ENCODE measurements at places on chromosomes 12 and 14. TPM values are rescaled to one million over a fixed set of nuclear protein-coding genes. Genes with fewer than 3 reads are reported as not detected.

SLC16A7 gene
- polyA plus RNA-seq, result 4.2 TPM

GRCh38 chr14:68248481-68249255, 429.1 kb downstream of the RAD51B start:
- DNase-seq, result peak; percentile 82

- DNase-seq, result no peak
Observed at GRCh38 chr12:68591734-68592418, 18.8 kb upstream of the RAP1B start.

DNA sequence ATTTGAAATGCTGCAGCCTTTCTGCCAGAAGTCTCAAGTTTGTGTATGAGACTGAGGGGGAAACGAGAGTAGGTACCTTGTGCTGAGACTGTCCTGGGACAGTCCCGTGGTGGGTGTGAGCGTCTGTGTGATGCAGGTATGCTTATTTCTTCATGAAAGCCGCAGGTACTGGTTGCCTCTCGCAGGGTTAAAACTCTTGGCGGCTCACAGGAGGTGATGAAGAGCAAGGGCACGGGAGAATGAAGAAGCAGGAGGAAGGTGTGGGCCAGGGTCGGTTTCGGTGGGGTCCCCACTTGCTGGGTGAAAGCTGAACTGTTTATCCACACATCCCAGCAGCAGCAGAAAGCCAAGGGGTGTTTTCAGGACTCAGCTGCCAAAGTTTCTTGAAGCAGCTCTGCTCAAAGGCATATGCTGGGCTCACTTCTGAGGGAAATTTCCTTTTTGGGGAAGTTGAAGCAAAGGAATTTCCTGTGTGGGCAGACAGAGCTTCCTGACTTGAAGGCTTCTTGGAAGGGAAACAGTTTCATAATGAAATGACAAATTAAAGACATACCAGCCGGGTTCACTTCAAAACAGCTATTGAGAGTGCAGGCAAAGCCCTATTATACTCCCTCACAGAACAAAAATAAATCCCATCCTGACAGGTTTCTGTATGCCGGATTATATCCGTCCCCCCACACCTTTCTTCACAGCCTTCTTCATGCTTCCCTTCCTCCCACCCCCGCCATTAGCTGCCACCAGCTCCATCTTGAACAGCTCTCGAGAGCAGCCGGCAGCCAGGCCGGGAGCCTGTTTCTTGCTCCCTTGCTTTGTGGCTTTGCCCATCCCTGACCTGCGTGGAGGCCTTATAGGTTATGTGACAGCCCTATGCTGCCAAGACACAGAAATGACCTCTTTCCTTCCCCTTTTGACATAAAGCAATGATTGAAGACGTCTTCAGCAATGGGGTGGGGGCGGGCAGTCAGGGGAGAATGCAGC, 116.6 kb downstream of the ETV6 start:
- peak; percentile 79 for DNase-seq

DNA sequence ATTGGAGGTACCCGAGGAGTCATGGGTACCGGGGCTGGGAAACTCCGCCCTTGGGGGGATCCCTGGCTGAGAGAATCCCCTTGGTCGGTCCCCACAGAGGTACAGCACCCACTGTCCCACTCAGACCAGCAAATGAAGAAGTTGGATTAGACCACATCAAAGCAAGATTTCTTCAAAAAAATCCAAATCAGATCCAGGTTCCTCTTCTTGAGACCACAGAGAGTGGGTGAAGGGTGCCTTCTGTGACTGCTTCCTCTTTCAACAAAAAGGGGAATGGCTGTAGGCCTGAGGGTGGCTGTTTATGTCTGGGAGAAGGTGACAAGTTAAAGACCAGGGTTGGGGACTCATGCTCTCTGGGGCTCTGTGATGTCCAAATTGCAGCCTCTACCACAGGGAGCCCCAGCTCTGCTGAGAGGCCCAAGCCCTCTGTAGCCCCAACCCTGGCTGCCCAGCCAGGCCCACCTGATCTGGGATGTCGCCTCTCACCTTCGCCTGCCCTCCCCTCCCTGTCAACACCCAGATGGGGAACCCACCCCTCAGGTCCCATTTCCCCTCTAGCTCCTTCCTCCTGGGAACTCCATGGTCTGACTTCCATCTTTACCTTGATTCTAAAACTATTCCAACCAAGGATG, 50.9 kb downstream of the ZFP36L1 start:
- DNase-seq, result no peak

DUSP16 gene
- 34.6 TPM for polyA plus RNA-seq

GRCh38 chr14:63406333-63406732, 87.6 kb upstream of the GPHB5 start:
- DNase-seq, result no peak

GRCh38 chr12:92398565-92399309, 253.1 kb upstream of the BTG1 start:
- DNase-seq, result no peak

RASAL1 gene
- 0.18 TPM for polyA plus RNA-seq

DNA sequence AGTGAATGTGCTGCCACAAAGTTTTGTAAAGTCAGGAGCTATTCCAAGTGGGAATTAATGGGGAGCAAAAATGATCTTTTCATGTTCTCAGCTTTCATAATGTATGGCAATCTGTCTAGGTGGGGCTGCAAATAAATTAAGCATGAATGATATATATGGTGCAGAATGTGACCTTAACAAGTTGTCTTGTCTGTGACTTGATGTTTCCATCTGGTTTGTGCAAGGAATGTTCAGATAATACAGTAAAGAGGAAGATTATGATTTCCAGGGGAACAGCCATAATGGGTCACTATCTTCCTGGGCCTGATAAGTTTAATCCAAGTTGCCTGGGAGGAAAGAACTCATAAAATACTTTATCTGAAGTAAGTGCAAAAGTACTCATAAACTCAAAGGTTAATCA, 1815.8 kb upstream of the FLRT2 start:
- no peak for DNase-seq

DNA sequence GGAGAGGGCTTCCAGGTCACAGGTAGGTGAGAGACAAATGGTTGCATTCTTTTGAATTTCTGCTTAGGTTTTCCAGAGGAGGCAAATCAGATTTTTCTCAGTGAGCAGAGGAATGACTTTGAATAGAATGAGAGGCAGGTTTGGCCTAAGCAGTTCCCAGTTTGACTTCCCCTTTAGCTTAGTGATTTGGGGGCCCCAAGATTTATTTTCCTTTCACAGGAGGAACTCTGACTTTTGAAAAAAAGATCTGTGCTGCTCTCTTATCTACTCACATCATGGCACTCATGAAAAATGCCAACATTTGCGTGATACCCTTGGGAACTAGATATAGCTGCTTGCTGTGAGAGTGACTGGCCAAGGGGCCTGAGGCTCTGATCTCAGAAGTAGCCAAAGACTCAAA, 58.0 kb upstream of the EVL start:
- DNase-seq, result no peak

TULP3 gene
- 23.3 TPM for polyA plus RNA-seq

TAS2R19 gene
- 0.67 TPM for polyA plus RNA-seq

HOXC13 gene
- polyA plus RNA-seq, result not detected

DNA sequence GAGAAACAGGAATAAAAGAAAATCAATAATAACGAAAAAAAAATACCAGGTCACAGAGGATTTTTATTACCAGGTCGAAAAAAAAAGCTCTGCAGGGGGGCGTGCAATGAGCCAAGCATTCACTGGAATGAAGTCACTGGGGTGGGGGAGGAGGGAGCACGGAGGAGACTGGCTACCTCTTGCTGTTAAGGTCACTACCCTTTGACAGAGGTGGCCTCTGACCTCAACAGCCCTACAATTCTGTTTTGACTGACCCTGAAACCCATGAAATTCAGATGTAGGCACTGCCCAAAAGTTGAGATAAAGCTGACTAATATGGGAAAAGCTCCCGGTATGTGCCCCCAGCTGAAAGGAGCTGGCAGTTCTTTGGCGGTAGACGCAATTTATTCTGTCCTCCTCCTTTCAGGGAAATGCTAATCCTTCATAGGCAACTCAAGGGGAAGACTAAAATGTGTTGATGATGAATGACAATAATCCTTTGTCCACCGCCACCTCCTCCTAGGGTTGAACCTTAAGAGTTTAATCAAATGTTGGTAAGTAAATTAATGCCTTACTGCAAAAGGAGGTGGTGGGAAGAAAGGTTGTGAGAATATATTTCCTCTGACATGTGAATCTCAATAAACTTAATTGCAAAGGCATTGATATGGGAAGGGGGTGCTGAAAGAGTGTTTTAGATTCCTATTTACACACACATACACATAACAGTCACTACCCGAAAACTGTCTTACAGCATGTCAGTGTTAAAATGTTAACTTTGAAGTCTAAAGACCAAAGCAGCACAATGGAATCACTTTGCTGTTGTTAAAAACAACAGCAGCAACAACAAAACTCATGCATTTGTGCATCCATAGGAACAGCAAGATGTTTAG, 6.3 kb upstream of the RIC8B start:
- DNase-seq, result no peak

LRFN5 gene
- 7.3 TPM for polyA plus RNA-seq

GRCh38 chr12:26124446-26125399, at the start of gene BHLHE41:
BHLHE41 (minus strand) TSS chr12:26125037; CDS start chr12:26124779, 258 bp downstream.
- DNase-seq, result peak; percentile 83

DNA sequence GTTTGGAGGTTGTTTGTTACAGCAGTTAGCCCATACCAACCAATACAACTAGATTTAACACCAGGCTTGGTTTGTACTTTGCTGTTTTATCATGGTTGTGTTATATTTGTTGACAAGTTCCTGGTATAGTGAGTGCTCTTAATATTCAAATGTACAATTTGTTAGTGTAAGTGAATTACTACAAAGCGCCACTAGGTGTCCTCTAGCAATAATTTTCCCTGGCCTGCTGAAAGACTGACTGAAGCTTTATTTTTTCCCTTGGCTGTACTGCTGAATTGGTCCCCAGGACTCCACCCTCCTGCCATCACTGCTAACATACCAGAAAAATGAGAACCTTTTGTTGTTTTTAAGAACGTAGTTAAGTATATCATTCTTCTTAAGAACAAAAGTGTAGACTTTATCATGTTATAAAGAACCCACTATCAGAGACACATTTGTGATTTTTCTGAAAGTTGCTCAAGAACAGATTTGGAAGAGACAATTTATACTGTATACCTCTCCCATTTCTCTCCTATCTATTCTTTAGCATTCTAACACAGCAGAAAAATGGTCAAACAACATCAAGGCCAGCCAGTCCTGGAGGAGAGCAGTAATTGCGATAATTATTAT, 75.3 kb upstream of the FAR2 start:
- peak; percentile 70 for DNase-seq

- DNase-seq, result no peak
Observed at GRCh38 chr12:117724543-117724942, 244.2 kb downstream of the KSR2 start.

PRIMA1 gene
- polyA plus RNA-seq, result 2.8 TPM

- DNase-seq, result no peak
Observed at GRCh38 chr14:51743588-51744000, 91.9 kb downstream of the FRMD6 start.

DNA sequence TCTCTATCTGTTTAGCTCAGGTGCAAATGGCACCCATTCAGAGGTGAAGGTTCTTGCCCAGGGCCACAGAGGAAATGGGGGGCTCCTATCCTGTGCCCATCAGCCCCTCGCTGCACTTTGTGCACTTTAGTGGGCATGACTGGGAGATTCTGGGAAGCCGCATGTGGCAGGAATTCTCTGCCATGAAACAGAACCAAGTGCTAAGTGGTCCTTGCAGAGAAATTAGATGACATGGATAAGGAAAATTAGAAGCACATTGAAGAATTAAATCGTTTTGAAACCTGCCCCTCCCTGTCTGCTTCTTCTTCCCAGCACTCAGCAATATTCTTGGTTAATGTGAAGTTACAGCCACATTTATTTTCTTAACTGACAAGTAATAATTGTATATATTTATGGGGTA, 185.2 kb upstream of the RTL1 start:
- DNase-seq, result no peak

DNA sequence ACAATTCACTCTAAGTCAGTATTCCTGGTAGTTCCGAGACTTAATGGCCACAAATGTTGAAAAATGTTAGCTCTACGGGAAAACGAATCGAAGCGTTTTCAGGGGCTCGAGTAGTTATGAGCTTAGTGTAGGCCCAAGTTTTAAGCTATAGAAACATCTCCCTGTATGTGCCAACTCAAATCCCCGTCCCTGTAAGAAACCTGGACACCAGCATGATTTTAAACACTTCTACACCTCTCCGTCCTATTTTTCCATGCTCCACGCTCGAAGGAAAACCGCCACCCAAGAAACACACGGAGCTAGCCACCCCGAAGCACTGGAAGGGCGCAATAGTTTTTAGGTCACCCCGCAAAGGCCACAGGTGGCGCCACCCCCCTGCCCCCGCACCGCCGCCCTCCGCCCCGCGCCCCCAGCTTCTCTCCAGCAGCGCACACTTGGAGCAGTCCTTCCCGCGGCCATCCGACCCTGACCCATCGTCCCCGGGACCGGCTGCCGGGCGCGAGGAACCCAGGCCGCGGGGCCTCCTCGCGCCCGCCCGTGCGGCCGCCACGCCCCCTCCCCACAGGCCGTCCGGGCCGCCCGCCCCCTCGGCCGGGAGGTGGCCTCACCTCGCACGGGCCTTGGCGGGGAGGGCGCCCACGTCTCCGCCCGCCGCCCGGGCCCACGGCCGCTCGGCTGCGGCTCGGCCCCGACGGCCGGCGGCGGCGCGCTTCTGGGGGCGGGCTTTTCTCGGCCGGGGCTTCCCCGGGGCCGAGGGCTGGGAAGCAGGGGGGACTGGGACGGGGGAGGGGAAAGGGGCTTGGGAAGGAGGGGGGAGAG, 522 bp downstream of the R3HDM2 start:
- peak; percentile 81 for DNase-seq

FAM90A1 gene
- polyA plus RNA-seq, result 1.2 TPM

- no peak for DNase-seq
Observed at GRCh38 chr12:75809746-75810145, 221.8 kb downstream of the PHLDA1 start.

DNA sequence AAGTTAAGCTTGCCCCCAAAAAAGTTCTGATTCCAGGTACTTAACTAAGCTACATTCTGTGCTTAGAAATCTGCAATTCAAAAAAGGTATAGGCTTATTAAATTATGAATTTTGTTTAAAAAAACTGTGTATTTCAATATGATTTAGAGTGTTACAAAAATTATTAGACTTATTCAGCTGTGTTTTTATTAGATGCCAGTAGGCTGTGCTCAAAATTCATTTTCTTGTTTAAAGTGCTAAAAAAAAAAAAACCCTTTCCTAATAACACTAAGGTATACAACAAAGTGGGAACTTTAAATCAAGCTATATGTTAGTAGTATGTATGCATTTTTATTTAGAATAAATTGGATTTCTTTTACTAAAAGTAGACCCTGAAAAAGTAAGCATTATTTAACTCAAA, 25.0 kb downstream of the LRRC9 start:
- DNase-seq, result no peak

ACOT6 gene
- not detected for polyA plus RNA-seq

- no peak for DNase-seq
Observed at GRCh38 chr14:37047996-37048395, 124.4 kb downstream of the SLC25A21 start.

AGAP2 gene
- 6.7 TPM for polyA plus RNA-seq

- no peak for DNase-seq
Observed at GRCh38 chr12:46442738-46443137, 70.2 kb upstream of the SLC38A2 start.

- DNase-seq, result no peak
Observed at GRCh38 chr12:28026701-28027100, 54.2 kb upstream of the PTHLH start.

SIX1 gene
- 47.6 TPM for polyA plus RNA-seq
